Mesenteric fat pad (tissue), 1 donor: ENCODE measurements at places on chromosomes 5 and 9. TPM values are rescaled to one million over a fixed set of nuclear protein-coding genes. Genes with fewer than 3 reads are reported as not detected.

DNA sequence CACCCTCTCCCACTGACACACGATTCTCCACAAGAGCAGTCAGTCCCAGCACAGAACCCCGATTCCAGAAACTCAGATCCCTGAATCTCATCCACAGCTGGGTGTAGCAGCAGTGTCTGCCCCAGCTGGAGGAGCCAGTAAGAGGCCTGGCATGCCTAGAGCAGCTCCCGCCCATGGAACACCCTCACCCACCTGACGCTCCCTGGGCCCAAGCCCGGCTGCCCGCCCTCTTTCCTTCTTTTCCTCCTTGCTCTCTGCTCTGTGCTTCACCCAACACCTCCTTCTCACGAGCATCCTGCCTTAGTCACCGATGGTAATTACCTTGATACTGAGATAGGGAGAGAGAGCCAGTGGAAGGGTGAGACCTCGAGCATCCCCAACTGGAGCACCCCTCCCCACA lies 8.7 kb downstream of the PCDH1 start:
- DNase-seq = no peak

- DNase-seq = no peak
These were observed 226.3 kb upstream of the MPDZ start for GRCh38 chr9:13505797-13506196.

DNA sequence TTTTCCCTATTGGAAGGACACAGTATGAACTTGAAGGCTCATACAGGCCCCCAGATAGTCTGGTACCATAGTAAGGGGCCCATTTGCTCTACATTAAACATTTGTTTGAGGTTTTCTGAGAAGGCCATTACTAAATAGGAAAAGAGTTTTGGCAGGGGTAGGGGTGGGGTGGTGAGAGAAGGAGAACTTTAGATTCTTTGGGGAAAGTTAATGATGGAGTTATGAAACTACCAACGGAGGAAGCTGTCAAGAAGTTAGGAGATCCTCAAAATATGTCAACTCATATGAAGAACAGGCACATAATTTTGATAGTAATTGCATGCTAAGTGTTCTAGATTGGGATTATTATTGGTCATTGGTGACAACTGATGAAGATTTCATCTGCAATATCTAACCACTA lies 114.7 kb downstream of the TAF11L14 start:
- DNase-seq = no peak

DNA sequence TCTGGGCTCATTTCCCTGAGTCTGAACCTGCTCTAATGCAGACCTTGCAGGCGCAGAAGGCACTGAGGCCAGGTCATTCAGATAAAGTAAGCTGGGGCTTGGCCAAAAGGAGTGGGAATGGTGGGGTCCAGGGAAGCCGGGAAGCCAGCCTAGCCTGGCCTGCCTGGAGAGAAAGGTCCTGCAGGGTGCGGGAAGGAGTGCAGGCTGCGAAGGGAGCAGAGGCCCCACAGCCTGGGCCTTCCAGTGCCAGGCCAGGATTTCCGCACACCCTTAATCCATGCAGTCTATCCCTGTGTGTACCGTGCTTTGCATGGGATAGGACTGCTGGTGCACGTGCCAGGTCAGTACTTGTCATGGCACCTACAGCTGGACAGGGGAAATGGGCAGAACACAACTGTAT lies 3.6 kb upstream of the STING1 start:
- DNase-seq = no peak

The PCDHAC1 gene
- total RNA-seq = 0.61 TPM

The SAXO1 gene
- total RNA-seq = not detected

The PPP3R2 gene
- not detected for total RNA-seq

The SPATA31C1 gene
- not detected for total RNA-seq
